ENCODE measurements at places on chromosomes 16 and 17.

- DNase-seq, result no peak
Measured at GRCh38 chr17:1861391-1862010, 31.7 kb downstream of the RPA1 start.

DNA sequence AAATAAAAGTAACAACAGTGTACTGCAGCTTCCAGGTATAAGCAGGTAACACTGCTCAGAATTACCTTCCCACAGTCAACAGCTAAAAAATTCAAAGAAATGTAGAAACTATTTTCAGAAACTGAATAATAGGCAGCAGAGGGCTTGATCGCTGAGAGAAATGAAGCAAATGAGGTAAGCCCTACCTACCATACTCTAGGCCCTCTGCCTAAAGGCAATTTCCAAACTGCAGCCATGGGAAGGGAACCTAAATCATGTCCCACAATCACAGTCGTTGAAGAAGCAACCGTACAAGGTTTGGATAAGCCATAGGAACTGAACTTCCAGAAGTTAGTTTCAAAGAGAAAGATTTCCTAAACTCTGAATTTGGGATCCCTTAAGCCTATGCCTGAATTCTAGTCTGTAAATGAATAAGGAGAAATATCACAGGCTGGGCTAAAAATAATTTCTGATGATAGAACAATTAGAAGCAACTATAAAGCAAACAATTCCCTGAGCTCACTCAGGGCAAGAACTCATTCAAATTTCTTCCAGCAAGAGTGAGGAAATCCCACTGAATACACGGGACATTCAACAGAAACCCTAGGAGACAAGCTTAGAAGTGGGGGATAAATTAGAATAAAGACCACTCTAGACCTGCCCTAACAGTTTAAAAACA, 24.5 kb downstream of the NCOR1 start:
- no peak for DNase-seq

- DNase-seq, result no peak
Measured at GRCh38 chr16:54143934-54144571, 142.5 kb downstream of the IRX3 start.

- no peak for DNase-seq
Measured at GRCh38 chr17:1385861-1386260, 14.2 kb downstream of the YWHAE start.

DNA sequence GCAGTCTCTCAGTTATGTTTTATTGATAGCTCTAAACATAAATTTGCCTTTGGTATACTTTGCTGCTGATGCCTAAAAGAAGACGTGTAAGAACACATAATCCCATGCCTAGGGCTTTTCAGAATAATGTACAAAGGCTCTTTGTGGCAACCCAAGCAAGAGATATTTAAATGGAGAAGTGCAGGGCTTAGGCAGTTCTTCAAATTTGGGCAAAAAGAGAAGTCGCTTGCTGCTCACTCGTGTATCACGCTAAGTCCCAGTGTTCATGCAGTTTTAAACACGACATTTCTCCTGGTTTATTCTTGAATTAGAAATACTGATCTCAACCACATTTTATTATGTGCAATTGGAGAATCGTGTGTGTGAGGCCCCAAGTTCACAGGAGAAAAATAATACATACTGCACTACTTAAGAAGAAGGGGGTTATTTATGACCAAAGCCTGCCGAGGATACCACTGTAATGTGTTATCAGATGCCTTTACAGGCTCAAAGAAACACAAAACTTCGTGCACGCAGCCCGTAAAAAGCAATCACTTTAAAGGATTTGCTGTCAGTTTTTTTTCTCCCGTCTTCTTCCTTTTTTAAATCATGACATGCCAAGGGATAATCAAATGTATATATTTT, 22.5 kb upstream of the IRX6 start:
- DNase-seq, result no peak

DNA sequence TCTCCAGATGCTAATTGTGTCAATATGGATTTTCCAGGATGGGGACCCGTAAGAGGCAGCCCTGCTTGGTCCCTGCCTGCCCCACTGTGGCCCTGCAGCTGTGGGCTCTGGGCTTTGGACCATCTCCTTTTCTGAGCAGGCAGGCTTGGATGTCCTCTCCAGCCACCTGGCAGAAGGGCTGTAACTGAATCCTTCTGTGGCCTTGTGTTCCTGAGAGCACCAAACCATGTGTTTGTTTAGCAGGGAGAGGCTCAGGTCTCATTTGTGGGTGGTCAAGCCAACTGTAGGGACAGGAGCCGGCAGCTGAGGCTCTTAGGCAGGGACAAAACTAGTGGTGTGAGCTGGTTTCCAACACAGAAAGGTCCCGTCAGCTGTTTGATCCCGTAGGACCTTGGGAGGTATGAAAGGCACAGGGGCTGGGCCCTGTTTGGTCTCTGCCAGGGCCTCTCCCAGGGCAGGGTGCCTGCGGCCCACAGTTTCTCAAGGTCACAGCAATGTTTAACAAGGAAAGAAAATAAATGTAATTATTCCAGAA, 18.5 kb downstream of the SEC14L5 start:
- no peak for DNase-seq

- peak; percentile 85 for DNase-seq
Measured at GRCh38 chr17:50148226-50149090, 2.0 kb downstream of the PPP1R9B start.

GRCh38 chr16:30609926-30610839, at the start of gene ZNF689:
Gene ZNF689 (minus strand): TSS chr16:30610389. CDS start chr16:30610041, 348 bp downstream.
- peak; percentile 91 for DNase-seq

- DNase-seq, result peak; percentile 28
Measured at GRCh38 chr17:8162233-8162996, at the start of gene VAMP2. Gene VAMP2 (minus strand): TSS chr17:8162948. CDS start chr17:8162879, 69 bp downstream.

- no peak for DNase-seq
Measured at GRCh38 chr16:53378138-53378537, 56.1 kb upstream of the RBL2 start.

DNA sequence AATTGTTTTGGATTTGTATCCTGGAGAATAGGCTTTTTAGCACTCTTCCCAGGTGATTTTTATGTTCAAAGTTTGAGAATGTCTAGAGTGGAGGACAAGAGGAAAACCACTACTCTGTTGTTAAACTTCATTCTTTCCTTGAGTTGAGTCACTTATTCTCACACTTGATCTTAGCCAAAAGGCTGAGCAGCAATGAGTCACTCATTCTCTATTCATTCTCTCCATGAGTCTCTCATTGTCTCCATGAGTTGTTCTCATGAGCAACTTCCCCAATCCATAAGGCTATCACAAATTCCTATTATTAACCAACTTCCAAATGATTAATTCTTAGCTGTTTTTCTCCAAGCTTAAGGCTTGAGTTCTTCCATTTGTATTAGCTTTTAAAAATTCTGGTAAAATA, 1393.3 kb downstream of the CDH8 start:
- DNase-seq, result no peak

- DNase-seq, result no peak
Measured at GRCh38 chr16:7456211-7456610, 123.6 kb downstream of the RBFOX1 start.

Measured in C1 segment of cervical spinal cord (tissue), 14 donors.